ENCODE measurements at places on chromosomes 6 and 20.
A peak's percentile ranks its signal among the peaks of the same experiment; 100 is the strongest.

- no peak for DNase-seq
Observed at GRCh38 chr6:109762769-109763441, 71.8 kb downstream of the FIG4 start.

DNA sequence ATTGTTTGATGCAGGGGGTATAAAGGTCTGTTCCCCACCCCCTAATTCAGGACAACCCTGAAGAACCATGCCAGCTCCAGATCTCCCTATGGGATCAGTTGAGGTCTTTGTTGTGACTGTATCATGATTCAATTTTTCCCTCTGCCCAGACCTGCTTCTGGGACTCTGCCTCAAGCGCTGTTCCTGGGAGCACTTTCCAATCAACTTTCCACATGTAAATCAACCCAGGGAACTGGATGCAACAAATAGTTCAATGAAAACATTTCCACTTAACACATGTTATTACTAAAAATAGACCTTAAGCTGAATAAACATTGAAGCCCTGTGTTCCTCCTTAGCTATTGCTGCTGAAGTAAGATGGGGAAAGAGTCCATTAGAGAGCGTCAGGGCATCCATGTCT is 139.5 kb downstream of the C6orf58 start:
- no peak for DNase-seq

- DNase-seq: no peak
Observed at GRCh38 chr6:19839788-19840187, 2.6 kb downstream of the ID4 start.

- DNase-seq: peak; percentile 83
Observed at GRCh38 chr6:90175627-90176538, 120.8 kb downstream of the BACH2 start.

DNA sequence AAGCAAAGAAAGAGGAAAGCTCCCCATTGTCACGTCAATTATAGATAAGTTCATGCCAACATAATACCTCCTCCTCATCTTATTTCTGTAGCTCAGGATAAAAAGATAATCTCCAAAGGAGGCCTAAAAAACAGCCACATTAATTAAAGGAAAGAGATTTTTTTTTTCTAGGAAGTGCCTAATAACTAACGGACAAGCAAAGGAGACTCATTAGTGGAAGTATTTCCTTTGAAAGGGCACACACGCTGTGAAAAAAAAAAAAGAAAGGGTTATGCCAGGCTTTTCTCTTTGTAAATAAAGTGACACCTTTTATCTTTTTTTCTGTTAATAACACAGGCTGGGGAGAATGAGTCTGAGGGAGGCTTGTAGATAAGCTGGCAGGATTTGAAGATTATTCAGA is 55.7 kb downstream of the PCSK2 start:
- DNase-seq: no peak

DNA sequence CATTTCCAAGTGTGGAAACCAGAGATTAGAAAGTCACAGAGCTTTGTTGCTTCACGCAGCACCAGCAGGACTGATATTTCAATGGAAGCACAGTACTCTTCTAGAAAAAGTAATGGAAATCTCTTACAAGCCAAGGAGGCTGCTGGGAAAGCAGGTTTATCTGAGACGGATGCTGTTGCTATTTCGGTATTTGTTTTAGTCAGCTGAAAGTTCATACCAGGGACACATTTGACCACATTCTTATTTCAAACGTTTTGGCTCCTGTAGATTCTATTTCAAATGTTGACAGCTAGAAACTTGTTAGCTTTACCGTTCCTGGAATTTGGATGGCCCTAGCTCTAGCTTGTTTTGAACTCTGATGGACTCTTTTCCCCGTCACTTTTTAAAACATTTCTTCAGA is 3.7 kb upstream of the TMEM242 start:
- no peak for DNase-seq

- no peak for DNase-seq
Observed at GRCh38 chr20:2747676-2748235, 52.7 kb downstream of the CPXM1 start.

- no peak for DNase-seq
Observed at GRCh38 chr6:31090973-31091364, 21.4 kb downstream of the C6orf15 start.

- DNase-seq: no peak
Observed at GRCh38 chr6:96992343-96992730, 67.8 kb downstream of the KLHL32 start.

DNA sequence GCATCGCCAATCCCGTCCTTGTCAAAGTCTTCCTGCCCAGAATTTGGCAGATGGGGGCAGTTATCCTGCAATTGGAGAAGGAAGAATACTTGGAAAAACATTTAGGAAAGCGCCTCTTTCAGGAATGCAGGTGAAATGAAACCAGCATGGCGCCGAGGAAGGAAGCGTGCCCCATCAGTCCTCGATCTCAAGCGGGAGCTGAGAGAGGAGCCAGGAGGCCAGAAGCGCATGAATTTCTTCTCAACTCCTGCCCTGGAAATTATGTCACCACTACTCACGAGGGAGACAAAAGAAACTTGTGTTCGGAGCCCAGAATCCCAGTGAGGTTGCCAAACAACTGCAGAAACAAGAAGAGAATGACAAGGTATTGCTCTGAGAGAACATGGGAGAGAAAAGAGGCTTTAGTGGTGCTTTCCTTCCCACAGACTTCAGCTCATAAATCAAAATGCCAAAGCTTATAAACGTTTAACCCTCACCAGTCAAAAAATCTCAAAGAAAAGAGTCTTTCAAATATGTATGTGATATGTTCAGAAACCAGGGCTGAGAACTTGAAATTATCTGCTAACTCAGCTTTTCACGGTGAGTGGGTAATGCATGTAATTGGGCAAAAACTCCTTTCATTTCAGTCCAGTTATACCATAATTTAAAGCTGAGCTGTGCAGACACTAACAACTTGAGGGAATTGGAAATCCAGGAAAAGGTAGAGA is 23.9 kb downstream of the THBS2 start:
- no peak for DNase-seq

GRCh38 chr20:32626859-32627636 is 41.9 kb upstream of the NOL4L start:
- DNase-seq: no peak

DNA sequence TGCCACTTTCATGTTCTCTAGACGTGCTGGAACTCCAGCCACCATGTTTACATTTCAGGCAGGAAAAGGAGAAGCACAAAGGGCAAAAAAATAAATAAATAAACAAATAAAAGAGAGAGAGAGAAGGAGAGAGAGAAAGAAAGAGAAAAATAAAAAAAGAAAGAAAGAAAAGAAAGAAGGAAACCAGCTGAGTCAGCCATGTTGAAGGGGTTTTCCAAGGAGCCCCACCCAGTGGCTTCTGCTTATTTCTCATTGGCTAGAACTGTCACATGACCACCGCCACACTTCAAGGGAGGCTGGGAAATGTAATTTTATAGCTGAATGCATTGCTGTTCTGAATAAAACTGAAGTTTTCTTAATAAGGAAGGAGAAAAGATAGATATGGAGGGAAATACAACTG is 71.1 kb downstream of the BFSP1 start:
- DNase-seq: peak; percentile 10

GRCh38 chr20:56631990-56632327 is 2.9 kb downstream of the TFAP2C start:
- DNase-seq: no peak

- no peak for DNase-seq
Observed at GRCh38 chr6:124967444-124967843, 5.2 kb downstream of the RNF217 start.

DNA sequence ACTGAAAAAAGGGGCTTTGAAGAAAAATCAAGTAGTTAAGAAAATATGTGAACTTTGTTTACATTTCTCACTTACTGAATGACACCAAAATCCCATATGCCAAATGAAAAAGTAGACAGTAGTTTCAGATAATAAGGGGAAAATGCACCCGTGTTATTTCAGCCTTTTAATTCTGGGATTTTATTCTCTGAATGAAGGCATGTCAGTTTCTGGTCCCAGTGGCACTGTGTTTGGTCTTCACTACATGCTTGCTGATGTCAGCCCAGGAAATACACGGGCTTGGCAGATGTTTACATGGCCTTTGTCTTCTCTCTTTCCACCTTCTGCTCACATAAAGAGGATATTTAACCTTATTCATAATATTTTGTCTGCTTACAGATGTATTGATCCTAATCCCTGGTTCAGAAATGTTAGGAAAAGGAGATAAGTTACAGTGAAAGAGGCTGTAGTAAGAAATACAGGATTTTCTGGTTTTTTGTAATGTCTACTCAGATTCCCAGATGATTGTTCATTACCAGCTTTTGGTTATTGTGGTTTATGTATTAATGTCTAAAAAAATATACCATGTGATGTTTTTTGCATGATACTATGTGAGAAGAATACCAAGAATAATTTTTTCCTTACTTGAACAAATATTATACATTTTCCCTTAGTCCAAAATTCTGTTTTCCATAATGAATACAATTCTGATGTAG is 27.7 kb downstream of the DSE start:
- peak; percentile 44 for DNase-seq

DNA sequence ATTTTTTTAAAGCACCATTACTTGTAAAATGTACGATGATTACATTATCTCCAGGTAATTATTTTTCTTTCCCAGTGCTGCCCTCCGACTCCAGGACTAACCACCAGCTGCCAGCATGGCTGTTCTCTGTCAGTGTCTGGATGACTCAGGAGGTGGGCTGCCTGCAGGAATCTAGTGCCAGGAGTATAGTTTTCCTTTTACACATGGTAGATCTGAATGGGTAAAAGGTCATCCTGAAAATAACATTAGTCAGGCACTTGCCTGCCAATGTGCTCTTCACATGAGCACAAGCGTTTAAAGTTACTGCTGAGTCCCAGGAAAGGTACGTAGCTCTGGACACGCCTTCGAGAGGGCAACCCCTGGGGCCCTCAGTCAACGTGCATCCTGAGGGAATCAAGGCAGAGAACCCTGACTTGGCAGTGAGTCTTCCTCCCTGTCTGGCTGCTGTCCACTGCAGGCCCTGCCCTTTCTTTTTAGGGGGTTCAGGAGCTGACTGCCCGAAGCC is 2.4 kb downstream of the DYNLT1 start:
- DNase-seq: no peak

- no peak for DNase-seq
Observed at GRCh38 chr6:101395345-101395744, 1.8 kb downstream of the GRIK2 start.

DNA sequence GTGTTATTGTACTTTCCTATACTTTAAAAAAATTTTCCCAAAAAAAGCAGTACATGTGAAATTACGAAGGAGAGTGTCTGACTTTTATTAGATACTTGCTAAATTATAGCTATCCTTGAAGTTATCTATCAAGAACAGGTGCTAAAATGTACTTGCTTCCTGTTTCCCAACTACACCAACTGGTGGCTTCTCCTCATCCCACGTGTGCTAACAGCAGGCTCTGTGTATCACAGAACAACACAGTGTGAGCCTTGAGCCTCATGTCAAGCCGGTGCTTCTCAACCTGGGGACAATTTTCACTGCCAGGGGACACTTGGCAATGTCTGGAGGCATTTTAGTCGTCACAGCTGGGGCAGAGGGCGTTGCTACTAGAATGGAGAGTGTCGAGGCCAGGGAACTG is 36.2 kb upstream of the CDYL start:
- DNase-seq: no peak

GRCh38 chr6:64090352-64090751 is 454.8 kb downstream of the PHF3 start:
- DNase-seq: no peak

- no peak for DNase-seq
Observed at GRCh38 chr6:113258771-113259170, 598.4 kb upstream of the MARCKS start.

DNA sequence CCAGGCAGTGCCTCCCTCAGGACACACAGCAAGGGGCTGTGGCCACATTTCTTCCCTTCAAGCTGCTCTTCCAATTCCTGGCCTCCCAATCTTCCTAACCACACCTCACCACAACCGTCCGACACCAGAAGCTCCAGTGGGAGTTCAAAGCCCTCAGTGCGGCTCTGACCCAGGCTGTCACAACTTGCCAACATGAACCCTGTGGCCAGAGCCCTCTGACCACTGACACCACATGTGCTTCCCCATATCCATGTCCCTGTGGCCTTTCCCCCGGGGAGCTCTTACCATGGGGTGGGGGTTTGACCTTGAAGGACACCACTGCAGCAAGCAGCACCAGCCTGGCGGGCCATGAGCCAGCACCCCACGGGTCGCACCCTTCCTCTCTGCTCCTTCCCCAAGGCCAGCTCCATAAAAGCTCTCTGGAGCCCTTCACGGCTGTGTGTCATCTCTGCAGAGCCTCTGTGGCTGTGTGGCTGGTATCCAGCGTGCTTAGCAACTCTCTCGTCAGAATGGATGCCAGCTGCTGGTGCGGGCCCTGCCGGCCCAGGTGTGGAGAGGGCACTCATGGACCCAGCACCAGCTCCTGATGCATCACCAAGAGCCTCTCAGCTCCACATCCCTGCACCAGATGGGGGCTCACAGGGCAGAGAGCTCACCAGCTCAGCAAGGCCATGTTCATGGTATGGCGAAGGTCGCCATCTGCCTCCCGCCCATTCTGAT is 106.1 kb downstream of the PSMB1 start:
- no peak for DNase-seq

DNA sequence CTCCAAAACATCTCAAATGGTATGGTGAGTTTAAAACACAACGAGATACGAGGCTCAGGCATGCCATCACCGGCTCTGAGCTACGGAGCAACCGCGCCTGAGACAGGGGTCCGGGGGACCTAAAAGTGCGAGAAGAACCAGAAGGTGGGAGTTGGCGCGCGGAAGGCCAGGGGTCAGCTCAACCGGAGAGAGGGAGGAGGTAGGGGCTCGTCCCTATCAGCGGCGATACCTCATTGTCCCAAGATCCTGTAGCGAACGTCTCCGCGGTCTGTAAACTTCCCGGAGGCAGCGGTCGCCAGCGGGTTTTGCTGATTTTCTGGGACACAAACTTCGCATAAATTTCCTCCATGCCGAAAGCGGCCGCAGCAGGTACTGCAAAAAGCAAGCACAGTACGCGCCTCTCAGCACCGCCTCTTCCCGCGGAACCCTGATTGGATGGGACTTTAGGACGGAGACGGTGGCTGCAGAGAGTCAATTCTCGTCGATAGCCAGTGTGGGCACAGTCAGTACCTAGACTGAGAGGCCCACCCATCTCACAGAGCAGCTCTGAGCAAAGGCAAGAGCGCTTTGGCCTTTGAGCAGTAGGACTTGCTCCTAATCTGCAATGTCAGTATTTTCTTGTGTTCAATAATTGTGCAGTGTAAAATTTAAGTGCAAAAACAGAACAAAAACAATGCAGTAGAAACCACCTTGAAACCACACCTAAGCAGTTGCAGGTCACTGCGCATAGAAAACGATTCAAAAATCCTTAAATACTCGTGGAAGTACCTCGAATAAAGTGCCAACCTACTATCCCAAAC is at the start of gene NUP43:
TSS of gene NUP43 (minus strand) at position 383 of the 800 bp plus-strand sequence. CDS start at position 349, 34 bp downstream.
- peak; percentile 93 for DNase-seq

DNA sequence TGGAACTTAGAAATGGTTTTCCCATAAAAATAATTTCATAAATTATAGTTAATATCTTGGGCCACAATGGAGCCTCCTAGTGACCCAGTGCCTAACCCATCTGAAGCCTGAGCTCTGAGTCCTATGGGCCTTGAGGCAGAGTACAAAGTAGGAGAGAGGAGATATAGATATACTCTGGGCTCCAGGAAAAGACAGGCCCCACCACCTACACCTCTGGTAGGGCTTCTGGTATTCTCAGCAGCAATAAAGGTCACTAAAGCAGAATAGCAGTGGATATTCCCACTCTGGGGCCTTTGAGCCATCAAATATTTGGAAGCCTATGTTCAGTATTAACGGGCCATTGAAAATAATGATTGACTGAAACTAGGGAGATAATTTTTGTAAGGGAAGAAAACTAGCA is 24.1 kb downstream of the CYP39A1 start:
- DNase-seq: no peak
